ENCODE measurements at places on chromosomes 12 and 14. TPM values are rescaled to one million over a fixed set of nuclear protein-coding genes. Genes with fewer than 3 reads are reported as not detected.

DNA sequence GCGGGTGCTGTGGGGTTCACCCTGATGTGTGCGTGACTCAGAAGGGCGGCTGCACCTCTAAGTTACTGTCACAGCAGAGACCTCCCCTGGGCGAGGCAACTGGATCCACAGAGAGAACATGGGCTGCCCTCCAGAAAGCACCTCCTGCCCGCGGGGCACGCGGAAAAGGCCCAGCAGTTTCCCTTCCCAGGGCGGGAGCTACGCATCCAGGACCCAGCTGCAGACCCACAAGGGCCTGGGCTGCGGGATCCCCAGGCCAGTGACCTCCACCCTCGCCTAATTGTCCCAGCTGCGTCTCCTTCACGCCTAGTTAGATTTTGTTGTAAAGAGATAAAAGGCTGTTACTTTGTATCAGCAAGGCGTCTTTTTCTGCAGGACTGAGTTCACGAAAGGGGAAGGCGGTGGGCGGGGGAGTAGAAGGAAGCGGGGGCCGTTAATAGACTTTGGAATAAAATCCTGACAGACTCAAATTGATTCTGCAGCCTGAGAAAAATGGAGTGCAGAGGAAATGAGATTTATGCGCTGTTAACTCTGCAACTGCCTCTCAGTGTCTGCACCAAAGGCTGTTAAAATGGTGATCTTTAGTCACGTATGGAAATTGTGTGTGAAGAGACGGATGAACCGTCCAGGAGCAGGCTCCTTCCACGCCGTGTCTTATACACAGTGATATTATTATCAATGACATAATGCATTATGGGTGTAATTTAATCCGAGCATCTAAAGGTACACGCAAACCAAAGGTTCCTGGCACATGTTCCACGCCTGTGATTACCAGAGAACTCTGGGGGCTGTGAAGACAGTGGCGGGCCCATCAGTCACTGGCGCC is 65.9 kb upstream of the FBRSL1 start:
- no peak for DNase-seq

SRRM4 gene
- 1.1 TPM for total RNA-seq

DNA sequence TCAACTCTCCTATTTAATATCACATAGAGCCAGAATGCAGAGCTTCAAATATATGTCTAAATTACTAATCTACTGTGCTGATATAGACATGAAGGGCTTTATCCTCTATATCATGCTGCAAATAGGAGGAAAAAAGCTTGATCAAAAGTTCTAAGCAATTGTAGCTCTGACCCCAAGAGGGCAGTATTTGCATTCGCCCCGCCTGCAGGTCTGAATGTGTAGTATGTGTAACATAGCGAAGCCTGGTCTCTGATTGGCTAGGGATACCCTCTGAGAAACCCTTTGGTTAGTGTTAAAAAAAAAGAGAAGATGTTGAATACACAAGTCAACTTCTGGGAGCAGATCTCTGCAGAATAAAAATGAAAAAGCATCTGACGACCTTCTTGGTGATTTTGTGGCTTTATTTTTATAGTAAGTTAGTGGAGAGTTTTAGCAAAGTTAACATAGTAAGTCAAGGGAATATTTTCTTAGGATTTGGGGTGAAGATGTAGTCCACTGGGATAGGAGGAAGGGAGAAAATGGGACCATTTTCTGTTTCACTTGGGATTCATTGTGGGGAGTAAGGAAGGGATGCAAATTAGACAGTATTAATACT is 151.6 kb upstream of the OR4E1 start:
- DNase-seq, result no peak

DNA sequence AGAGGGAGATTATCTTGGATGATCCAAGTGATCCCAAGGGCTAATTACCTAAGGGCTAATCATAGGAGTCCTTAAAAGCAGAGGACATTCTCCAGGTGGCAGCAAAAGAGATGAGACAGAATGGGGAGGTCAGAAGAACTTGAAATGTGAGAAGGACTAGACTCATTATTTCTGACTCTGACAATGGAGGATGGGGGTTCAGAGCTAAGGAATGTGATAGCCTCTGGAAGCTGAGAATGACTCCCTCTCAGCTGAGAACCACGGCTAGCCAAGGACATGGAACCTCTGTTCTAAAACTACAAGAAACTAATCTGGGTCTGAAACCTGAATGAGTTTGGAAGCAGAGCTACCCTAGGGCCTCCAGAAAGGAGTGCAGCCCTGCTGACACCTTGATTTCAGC is 35.6 kb upstream of the ANKS1B start:
- DNase-seq, result no peak

- DNase-seq, result no peak
Observed at GRCh38 chr14:64620910-64621309, 71.1 kb downstream of the PPP1R36 start.

DNA sequence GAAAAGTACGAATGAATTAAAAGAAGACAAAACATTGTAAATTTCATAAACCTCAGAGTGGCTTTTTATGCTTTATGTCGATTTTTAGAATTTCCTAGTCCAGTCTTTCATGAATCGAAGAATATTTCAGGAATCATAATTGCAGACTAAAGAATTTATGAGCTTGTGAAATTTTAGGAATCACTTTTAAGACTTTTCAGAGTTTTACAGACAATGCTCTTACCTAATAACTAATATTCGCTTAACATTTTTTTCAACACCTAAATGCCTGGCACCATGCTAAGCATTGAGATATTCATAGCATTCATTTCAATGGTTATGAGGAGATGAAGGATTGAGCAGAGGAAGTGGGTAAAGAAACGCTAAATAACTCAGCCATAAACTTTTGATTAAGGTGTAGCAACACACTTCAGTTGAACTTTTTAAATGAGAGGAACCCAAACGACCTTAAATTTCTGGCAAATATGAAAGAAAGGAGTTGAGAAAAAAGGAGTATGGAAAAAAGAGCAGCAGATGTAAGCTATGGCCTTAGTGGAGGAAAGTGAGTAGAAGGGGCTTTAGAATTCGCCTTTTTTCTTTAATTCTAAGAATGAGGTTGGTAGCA is 739 bp upstream of the USP44 start:
- no peak for DNase-seq

- DNase-seq, result no peak
Observed at GRCh38 chr12:97645726-97646125, 183.1 kb downstream of the RMST start.

GRCh38 chr12:112308652-112309051 is 73.6 kb downstream of the HECTD4 start:
- DNase-seq, result no peak

GRCh38 chr14:36820111-36820709 is 158.6 kb downstream of the PAX9 start:
- no peak for DNase-seq

DNA sequence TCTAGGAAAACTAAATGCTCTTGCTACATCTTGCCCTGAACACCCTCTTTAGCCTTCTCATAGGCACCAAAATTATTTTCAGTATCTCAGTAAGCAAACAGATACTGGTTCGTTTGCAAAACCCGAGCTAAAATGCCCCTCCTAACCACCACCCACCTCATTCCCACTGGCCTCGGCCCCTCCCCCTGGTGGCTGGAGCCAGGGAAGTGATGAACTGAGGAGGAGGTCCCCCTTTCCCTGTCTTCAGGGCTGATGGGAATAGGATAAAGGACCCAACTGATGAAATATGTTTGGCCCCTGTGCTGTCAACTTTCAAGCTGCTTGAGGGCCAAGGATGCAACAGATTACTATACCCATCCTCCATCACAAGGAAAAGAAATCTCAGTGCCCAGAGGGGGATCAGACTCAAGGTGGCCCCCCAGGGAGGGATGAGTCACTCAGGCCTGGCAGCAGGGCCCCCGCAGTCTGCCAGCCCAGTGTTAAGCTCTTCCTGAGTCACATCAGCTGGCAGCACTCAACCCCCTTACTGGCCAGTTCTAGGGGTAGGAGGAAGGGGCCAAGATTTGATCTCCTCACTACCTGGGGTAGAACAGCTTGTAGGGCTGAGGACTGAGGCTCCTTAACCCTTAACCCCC is 1.7 kb downstream of the ANKRD52 start:
- DNase-seq, result no peak

DNA sequence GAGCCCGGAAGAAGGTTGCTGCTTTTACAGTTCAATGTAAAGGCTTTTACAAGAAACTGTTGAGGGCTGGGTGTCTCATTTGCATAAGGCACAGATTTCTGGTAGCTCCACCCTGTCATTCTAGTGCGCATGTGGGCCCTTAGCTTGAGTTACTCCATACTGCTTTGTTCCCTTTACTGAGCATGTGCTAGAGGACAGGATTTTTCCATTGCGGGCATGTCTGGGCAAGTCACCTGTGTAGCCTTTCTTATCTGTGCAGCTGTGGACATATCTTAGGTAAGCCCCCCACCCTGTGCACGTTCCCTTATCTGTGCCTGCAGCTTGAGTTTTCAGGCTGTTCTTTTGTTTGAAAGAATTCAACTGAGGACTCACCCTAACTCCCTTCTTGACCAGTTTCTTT is 56.2 kb upstream of the ARHGAP5 start:
- DNase-seq, result no peak

DNA sequence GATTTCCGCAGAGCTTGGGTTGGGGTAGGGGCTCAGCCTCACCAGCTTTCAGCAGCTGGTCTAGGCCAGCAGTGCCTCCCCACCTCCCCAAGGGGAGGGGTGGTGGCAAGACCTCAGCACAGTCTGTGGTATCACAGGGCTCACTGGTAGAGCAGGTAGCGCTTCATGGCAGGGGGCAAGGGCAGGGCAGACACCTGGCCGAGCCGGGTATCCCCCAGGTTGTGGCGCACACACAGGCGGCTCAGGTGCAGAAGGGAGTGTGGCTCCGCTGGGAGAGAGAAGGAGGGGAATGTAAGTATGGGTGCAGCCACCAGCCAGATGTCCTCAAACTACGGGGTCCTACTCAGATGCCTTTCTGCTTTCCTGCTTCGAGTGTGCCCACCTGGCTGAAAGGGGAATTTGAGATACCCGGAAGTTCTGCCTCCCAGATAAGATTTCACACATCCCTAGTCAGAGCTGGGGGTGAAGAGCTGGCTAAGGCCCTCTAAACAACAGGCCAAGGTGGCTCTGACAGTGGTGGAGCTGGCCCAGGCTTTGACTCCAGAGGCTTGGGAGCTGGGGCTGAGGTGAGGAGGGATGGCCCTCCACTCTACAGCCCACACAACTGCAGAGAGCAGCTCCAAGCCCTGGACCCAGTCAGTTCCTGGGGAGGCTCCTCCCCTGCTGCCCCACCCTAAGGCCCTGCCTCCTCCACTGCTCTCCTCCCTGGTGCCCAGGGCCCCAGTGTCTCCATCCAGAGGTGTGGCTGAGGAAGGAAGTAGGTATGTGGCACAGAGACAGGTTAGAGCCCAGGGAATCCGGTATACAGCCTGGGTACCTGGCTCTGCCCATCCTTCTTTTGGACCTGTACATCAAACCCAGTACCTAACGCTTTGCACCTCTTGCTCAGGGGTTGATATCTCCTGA is 1.8 kb downstream of the SPSB2 start:
- no peak for DNase-seq

- no peak for DNase-seq
Observed at GRCh38 chr12:6932766-6933165, 5.0 kb downstream of the ATN1 start.

- no peak for DNase-seq
Observed at GRCh38 chr14:104898195-104898558, 26.5 kb upstream of the PLD4 start.

DTX1 gene
- total RNA-seq, result 8.6 TPM

GRCh38 chr12:124954771-124955170 is 34.2 kb downstream of the DHX37 start:
- no peak for DNase-seq

ESR2 gene
- total RNA-seq, result 0.52 TPM

DNA sequence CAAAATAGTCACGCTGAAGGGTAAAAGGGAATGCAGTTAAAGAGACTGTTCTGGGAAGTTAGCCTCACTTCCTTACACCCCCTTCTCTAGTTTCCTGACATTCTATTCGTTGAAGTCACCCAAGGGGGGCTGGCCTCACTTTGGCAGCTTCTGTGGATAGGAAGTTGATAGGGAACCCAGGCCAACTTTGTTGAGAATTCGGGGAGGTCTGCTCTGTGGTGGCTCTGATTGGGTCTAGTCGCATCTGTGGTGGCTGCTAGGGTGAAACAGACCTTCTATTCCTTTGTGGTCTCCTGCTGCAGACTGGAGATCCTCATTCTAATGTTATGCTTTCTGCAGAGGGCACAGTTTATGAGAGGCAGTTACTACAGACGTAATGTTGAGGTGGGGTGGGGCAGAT is 28.8 kb upstream of the GZMB start:
- DNase-seq, result no peak

NPAS3 gene
- 0.60 TPM for total RNA-seq

TBX3 gene
- total RNA-seq, result 1.0 TPM

DNA sequence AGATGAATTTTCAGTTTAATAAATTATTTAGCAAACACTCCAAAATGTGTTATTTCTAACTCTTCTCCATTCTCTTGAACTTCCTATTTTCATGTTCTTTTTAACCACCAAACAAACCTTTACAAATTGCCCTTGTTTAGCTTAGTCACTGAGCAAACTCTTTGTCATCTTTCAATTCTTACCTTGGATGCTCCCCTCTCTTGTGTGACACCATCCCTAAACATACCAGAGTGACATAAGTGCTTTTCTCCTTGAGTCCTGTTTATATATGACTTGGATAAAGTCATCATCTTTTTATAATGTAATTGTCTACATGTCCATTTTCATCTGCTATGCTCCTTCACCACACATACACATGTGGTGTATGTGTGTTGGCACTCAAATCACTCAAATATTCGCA is 3.4 kb upstream of the TMEM19 start:
- no peak for DNase-seq

DNA sequence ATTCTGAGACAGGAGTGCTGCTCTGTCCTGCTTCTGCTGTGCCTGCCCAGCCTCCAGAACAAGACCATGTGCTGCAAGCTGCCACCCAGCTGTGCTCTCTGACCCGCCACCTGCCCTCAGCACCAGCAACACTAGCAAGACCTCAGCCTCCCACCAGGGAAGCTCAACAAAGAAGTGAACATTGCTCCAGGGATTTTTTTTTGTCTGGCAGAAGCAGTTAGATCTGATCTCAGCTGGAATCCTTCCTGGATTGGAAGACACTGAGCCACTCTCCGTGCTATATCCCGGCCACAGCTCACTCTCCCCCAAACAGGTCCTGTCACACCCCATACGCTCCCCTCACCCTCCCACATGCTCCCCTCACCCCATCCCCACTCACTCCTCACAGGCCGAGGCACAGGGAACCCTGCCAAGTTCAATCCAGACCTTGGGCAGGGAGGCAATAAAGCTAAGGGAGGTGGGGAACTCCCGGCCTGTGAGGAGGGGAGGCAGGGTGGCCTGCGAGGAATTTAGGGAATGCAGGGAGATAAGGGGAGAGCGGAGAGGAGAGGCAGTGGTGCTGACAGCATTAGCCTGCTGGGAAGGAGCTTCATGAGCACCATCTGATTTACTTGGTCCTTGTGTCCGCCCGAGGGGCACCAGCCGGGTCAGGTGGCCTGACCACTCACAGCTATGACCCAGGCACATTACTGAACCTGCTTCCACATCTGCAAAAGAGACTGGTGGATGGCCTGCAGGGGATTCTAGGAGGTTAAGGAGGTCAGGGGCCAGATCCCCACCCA is 29.7 kb downstream of the CCDC85C start:
- DNase-seq, result no peak

- peak; percentile 79 for DNase-seq
Observed at GRCh38 chr14:34059925-34060650, 109.2 kb upstream of the EGLN3 start.

GRCh38 chr14:104313674-104314073 is 175.3 kb downstream of the KIF26A start:
- no peak for DNase-seq

SLC48A1 gene
- 14.1 TPM for total RNA-seq

GRCh38 chr14:93958567-93959238 is 17.7 kb downstream of the ASB2 start:
- no peak for DNase-seq

GRCh38 chr14:104826189-104826860 is 25.4 kb downstream of the ZBTB42 start:
- DNase-seq, result peak; percentile 100

GRCh38 chr12:52204931-52205505 is 13.2 kb upstream of the KRT80 start:
- no peak for DNase-seq

Data from H1 (cell line).